Activated CD4-positive, alpha-beta T cell treated with anti-CD3 and anti-CD28 coated beads, Interleukin-2, amount 50 U/mL, for 48 hours (primary cell): ENCODE measurements at places on chromosomes 1 and 21.

- DNase-seq, result no peak
Observed at GRCh38 chr1:206435445-206435844, 34.8 kb upstream of the IKBKE start.

DNA sequence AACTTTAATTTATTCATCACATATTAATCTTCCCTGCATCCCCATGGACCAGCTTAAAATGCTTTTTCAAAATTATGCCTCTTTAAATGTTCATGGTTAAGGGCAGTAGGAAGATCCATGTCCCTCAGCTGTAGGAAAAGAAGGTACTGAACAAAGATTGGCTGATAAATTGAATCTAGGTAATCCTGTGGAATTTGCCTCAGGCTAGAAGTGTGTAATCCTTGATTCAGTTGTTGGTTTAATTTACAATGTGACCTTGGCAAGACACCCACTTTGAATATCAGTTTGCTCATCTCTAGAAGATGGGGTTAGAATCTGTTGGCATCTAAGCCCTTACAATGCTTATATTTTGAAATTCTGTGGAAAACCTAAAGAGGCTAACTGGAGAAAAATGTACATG lies 6.1 kb downstream of the TTC4 start:
- DNase-seq, result no peak

GRCh38 chr1:179146911-179147310 lies 65.0 kb downstream of the TOR3A start:
- no peak for DNase-seq

DNA sequence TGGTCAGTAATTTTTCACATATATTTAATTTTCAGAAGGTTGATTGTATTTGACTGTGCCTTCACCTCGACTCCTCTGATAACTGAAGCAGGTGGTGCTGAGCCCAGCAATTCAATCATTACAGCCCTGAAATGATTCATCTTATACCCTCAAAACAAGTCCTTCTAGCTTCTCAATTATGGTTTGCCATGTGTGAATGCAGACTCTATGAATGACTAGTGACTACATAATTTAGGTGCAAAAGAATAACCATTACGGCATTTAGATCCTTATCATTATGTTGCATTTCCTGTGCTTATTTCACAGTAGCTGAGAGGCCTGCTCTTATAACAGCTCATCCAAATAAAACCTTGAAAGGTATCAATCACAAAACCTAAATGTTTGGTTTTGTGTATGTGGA lies 54.0 kb upstream of the COL11A1 start:
- no peak for DNase-seq

DNA sequence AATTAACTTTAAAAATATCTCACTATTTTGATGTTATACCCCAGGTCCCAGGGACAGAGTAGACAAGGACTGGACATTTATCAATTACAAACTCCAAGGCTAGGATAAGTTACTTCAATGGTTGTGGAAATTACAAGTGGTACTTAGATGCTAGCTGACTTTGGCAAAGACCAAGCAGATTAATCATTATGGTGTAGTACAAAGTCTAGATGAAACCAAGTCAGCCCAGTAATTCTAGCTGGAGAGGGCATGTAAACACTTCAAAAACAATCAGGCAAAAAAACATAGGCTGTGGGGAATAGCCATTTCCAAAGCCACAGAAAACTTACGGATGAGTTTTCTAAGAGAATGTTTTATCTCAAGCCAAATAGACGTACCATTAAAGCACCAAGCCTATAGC lies 124.5 kb downstream of the TSEN15 start:
- DNase-seq, result no peak

GRCh38 chr21:16608209-16608830 lies 878.5 kb downstream of the USP25 start:
- DNase-seq, result no peak

GRCh38 chr1:228079013-228079412 lies 3.5 kb upstream of the ARF1 start:
- no peak for DNase-seq

GRCh38 chr1:97464305-97464704 lies 456.5 kb downstream of the DPYD start:
- DNase-seq, result no peak

DNA sequence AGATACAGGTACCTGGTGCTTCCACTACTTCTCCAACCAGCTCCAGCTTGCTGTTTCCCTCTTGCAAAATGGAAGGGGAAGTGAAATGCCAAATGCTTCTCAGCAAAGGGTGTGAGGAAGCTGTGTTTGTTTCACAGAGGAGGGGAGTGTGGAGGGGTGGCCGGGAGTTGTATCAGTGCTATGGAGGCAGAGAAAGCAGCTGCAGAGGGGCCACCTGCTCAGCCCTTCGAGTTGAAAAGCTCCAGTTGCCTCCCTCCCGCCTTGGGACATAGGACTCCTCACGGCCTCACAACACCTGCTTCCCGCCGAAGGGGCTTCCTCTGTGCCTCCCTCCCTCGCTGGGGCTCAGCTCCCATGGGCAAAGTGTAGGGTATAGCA lies 12.1 kb upstream of the LINGO4 start:
- DNase-seq, result no peak

DNA sequence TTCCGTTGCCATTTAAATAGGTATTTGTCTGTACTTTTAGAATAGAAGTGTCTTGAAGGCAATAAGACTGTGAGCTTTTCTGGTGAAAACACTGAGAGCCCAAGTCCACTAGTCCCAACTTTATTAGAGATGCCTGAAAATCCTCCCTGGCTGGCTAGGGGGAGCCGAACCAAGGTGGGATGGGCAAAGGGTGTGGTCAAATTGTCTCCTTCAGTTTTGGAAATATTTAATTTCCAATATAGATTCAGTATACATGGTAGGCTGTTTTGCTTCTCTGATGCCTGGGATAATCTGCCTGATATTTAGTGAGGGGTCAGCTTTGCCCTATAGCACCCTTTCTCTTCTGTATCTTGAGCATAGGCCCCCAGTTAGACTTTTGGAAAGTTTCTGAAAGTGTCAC lies 3.5 kb downstream of the ROR1 start:
- no peak for DNase-seq

DNA sequence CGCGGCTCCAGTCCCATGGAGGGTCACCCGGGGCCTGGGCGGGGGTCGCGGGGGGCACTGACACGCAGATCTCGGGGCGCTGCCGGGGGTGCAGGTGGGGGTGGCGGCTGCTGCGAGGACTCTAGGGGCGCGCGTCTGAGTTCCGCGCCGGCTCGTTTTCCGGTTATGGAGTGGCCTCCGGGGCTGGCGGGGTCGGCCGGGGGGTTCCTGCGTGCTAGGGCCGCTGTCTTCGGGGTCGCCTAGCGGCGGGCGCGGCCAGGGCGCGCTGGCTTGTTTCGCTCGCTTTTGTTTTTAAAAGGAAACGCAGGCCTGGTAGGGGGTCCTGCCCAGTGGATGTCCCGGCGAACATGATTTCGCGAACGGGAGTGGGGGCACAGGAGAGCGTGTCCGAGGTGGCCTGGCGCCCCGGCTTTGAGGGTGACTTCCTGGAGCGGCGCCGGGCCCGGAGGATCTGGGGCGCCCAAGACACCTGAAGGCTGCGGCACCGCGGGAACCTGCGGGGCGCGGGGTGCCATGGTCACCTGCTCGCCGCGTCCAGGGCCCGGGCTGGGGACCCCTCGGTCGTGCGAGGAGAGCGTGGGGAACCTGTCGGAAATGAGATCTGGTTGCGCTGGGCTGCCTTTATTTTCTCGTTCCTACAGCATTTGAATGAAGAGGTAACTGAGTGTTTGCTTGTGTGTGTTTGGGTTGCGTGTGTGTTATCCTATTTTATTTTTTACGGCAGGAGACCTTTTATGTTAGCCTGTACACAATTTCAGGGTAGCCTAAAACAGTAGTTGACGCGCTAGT lies 618 bp downstream of the ETS2 start:
- DNase-seq, result peak; percentile 39
